ENCODE measurements at places on chromosomes 7 and 10.

DNA sequence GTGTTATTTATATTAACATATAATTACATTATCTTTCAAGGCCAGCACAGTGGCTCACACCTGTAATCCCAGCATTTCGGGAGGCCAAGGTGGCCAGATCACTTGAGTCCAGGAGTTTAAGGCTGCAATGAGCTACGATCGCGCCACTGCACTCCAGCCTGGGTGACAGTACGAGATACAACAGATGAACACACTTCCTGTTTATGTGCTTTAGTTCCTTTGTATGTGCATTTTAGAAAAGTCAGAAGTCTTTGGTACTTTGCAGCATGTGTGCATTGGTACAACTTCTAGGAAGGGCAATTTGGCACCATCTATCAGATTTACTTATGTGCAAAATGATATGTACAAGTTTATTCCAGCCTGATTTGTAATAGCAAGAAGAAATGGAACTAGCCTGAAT is 13.3 kb downstream of the SLC35G1 start:
- no peak for DNase-seq

- no peak for DNase-seq
Observed at GRCh38 chr10:11581213-11581612, 30.2 kb downstream of the USP6NL start.

- no peak for DNase-seq
Observed at GRCh38 chr7:37484426-37485073, 35.9 kb upstream of the ELMO1 start.

DNA sequence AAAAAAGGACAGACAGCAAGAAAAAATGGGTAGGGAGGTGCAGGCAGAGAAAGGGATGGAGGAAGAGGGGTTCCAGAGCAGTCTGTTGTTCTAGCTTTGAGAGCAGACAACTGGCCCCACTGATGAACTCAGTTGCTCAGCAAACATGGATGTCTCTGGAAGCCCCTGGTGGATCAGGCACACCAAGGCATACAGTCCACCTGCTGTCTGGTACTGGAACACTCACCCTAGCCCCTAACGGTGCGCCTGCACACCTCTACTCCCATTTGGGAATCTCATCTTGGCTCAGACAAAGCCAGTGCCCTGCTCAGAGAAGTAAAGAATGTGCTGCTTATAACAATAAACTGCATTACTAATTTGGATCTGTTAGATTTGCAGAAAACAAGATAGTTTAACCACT is 7.7 kb downstream of the MACROH2A2 start:
- no peak for DNase-seq

GRCh38 chr10:112790921-112791320 is 159.1 kb upstream of the TCF7L2 start:
- DNase-seq: no peak

DNA sequence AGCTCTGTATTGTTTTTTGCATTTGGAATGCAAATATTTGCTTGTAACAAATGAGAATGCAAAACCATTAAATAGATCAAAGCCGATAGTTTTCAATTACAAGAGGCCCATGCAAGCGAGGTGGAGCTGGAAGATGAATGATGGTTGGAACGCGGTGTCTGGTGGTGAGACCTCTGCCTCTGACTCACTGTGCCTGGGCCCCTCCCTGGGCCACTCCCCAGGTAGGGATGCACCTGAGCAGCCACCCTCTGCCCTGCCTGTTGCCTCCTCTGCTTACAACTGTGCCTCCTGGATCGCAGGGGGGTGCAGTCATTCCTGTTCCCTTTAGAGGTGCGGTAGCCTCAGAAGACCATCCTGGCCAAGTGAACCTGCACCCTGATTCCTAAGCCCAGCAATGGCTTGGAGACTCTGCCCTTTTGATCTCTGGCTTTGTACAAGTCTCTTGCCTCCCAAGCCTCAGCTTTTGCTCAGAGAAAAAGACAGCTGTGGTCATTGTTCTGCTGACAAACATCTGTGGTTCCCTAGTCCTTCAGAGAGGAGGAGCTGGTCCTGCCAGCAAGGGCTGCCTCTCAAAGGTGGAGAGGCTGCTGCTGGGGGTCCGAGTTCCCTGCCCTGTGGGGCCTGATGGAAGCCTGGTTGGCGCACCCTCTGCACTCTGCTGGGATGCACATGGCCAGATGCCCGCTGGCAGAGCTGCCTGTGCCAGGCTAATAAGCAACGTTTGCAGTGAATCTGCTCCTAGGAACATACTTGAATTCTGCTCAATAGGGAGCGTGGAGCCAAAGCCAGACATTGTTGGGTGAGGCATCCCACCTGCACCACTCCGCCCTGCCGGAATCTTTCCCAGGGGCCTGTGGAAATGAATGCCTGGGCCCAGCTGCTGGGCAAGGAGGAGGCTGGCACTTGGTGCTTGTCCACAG is 126.3 kb upstream of the TCERG1L start:
- no peak for DNase-seq

- no peak for DNase-seq
Observed at GRCh38 chr7:144019457-144019856, 19.3 kb downstream of the OR6B1 start.
